ENCODE measurements at places on chromosomes 4 and X. TPM values are rescaled to one million over a fixed set of nuclear protein-coding genes. Genes with fewer than 3 reads are reported as not detected.

DNA sequence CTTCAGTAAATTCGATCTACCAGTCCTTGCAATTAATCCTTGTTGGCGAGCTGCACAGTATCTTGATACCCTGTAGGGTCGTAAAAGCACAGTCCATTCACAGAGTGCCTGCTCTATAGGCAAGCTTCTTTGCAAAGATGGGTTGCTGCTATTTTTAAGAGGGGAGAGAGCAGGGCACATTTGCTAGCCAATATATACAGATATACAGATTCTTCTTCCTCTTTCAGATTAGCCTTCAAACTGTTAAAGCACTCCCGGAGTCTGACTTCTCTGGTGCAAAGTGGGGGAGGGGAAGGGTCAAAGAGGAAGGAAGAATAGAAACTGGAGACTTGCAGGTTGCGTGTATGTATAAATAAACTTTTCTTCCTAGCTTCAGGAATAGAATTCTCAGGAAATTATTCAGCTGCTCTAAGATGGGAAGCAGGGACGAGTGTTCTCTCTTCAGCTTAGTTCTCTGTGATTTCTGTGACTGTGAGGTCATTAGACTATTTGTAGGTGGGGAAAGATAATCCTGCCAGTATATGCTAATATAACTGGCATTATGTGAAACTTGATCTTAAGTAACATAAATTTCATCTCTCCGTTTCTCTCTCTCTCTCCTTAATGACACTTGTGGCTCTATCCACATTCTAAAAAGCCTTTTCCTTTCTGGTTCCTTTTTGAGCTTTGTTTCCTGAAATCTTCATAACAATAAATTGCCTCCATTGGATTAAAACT is at the start of gene CYSLTR1:
TSS of gene CYSLTR1 (minus strand) at position 242 of the 717 bp plus-strand sequence. CDS start 53,865 bp downstream, outside the sequence.
- no peak for DNase-seq

Gene CT47B1
- total RNA-seq, result not detected

DNA sequence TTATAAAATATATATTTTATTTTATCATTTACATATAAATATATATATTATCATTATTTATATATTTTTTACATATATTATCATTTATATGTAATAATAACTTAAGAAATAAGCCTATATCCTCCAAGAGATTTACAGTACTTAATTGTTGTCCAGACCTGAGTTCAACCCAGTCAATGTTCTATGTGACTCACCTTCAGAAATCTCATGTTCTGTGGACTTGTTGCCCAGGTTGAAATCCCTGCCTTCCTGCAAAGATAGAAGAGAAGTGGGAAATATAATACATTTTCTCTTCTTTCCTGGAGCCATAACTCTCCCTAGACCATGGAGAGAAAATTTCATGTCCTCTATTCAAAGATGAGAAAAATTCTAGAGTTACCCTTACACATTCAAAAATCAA is 247.3 kb downstream of the PARM1 start:
- DNase-seq, result no peak

DNA sequence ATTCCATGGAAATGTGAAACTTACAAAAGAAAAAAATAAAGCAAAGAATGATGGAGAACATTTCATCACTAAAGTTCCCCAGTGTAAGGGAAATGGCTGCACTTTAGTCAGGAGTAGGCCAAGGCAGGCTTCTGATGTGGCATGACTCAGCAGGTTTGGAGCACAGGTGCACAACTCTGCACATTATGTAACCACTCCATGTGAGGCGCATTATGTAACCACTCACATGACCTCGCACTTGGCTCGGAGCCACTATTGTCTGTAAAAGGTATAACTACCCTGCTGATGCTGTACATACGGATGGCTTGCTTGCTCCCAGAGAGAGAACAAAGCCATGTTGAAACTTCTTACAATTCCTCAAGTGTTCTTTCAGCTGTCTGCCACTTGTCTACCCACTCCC is 727.6 kb downstream of the TRAM1L1 start:
- DNase-seq, result no peak

GRCh38 chr4:149951152-149951900 is 126.9 kb upstream of the DCLK2 start:
- DNase-seq, result no peak

Gene PAGE5
- not detected for total RNA-seq

GRCh38 chrX:70254909-70255308 is 5.1 kb downstream of the P2RY4 start:
- DNase-seq, result no peak

GRCh38 chr4:63787326-63787725 is 621.9 kb downstream of the TECRL start:
- DNase-seq, result no peak

DNA sequence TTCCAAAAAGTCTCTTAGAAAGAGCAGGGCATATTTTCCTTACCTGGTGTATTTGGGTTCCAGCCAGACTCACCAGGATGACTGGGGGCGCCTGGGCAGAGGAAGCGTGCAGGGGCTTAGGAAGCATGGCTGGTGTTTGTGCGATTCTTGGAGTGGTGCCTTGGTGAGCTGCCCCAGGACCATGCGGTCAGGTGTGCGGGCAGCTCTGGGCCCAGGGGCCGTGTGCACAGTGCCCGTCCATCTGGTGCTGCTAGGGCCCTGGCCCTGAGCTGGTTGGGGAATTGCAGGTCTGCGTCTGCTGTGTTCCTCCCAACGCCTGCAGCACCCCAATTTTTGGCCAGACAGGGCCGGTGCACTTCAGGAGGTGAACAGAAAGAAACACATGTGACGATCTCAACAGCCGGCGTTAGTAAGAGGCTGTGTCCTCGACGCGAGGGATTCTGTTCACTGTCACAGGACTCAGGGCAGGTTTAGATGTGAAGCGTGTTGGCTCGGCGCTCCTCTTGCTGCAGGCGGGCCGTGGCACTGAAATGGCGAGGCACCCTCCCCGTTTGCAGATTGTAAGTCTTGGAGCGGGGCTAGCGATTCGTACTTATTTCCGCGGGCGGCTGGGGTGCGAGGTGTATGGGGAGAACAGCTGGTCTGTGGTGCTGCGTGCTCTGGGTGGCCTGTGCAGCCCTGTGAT is 15.2 kb downstream of the RGS12 start:
- no peak for DNase-seq

DNA sequence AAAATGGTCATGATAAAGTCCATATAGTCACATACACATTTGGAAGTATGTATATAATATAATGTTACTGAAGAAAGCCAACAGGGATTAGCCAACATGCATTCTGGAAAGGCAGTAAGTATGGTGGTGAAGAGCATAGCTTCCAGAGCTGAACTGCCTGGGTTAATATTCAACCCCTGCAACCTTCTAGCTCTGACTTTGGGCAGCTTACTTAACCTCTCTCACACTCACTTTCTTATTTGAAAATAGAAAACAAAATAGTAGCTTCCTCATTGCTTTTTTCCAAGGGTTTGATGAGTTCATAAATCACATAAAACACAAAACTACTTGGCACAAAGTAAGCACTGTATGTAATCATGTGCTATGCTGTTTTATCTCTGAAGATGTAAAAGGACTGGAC is 216.4 kb downstream of the CHIC2 start:
- DNase-seq, result no peak

GRCh38 chrX:72409993-72410392 is 104.3 kb upstream of the CITED1 start:
- DNase-seq, result no peak

Gene NOCT
- 5.0 TPM for total RNA-seq

- DNase-seq, result no peak
Measured at GRCh38 chr4:112153211-112153791, 8.0 kb downstream of the FAM241A start.

DNA sequence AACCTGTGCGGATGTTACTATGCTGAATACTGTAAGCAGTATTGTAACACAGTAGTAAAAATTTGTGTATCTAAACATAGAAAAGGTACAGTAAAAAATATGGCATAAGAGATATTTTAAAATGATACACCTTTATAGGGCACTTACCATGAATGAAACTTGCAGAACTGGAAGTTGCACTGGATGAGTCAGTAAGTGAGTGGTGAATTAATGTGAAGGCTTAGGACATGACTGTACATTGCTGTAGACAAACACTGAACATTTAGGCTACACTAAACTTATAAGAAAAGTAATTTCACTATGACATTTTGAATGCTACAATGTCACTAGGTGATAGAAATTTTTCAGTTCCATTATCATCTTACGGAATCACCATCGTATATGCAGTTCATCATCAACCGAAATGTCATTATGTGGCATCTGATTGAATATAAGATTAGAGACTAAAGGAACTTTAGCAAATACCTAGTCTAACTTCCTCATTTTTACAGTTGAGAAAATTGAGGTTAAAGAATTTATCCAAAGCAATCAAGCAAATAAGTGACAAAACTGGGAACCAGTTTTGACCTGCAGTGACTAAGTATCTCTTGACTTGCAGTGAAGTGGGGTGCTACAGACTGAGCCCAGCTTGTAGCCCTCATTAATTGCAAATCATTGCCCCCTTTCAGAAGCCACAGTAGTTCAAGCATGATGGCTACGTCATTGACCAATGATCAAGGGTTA is 55.3 kb downstream of the EGF start:
- DNase-seq, result no peak

Gene CTAG1B
- not detected for total RNA-seq

GRCh38 chr4:7823416-7823824 is 116.2 kb downstream of the AFAP1 start:
- peak; percentile 92 for DNase-seq

DNA sequence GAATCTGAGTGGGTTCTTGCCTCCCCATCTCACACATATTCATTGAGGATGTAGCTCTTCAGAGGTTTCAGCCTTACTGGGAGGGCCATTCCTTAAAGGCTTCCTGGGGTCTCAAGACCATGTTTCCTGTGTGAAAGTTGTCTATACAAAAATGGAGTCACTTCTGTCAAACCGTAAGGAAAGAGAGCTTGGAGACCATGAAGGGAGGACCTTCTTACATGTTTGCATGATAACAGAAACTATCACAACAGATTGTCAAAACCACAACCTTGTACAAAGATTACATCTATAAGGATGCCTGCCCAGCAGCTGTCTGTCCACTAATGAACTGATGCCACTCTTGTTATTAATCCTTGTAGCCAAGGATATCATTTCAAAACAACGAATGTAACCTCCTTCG is 139.3 kb downstream of the PDE5A start:
- DNase-seq, result no peak

Gene PDE5A
- total RNA-seq, result 87.1 TPM

- DNase-seq, result no peak
Measured at GRCh38 chrX:40479777-40480318, 100.9 kb upstream of the ATP6AP2 start.

Gene PPBP
- total RNA-seq, result 2.4 TPM

- DNase-seq, result no peak
Measured at GRCh38 chrX:154483325-154483724, 3.1 kb downstream of the UBL4A start.

- DNase-seq, result no peak
Measured at GRCh38 chrX:29422034-29422433, 793.3 kb upstream of the MAGEB2 start.

DNA sequence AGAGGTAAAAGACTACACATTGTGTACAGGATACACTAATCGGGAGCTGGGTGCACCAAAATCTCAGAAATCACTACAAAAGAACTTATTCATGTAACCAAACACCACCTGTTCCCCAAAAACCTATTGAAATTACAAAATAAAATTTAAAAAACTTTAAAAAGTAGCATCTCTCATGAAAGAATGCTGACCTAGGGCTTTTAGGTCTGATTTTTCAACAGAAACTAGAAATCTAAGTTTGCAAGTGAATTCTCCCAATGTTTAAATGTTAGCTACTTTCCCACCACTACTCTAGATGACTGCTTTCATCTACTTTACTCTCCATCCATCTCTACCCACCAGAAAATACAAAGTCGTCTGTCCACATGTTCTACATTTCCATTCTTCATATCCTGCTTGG is 1447.7 kb downstream of the RPA4 start:
- no peak for DNase-seq

Gene LEF1
- 3.0 TPM for total RNA-seq

GRCh38 chr4:90084277-90084966 is 42.8 kb upstream of the CCSER1 start:
- no peak for DNase-seq

DNA sequence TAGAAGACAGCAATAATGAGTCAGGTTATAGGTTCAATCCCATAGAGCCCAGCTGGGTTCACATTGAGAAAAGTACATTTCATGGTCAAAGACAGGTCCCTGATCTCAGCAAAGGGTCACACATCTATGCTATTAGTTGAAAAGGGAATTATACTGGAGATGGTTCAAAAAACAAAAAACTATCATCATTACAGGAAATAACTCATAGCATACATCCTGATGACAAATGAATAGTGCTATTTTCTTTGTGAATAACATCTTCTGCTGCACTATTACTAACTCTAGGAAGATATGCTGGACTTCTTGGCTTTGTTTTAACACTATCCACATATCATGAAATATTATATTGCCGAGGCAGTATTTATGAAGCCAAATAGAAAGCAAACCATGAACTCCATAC is 202.5 kb upstream of the MAB21L2 start:
- DNase-seq, result no peak

Gene GEMIN8
- total RNA-seq, result 12.5 TPM

Gene NPY5R
- 2.9 TPM for total RNA-seq

GRCh38 chr4:5632571-5632970 is 75.8 kb downstream of the EVC2 start:
- no peak for DNase-seq

DNA sequence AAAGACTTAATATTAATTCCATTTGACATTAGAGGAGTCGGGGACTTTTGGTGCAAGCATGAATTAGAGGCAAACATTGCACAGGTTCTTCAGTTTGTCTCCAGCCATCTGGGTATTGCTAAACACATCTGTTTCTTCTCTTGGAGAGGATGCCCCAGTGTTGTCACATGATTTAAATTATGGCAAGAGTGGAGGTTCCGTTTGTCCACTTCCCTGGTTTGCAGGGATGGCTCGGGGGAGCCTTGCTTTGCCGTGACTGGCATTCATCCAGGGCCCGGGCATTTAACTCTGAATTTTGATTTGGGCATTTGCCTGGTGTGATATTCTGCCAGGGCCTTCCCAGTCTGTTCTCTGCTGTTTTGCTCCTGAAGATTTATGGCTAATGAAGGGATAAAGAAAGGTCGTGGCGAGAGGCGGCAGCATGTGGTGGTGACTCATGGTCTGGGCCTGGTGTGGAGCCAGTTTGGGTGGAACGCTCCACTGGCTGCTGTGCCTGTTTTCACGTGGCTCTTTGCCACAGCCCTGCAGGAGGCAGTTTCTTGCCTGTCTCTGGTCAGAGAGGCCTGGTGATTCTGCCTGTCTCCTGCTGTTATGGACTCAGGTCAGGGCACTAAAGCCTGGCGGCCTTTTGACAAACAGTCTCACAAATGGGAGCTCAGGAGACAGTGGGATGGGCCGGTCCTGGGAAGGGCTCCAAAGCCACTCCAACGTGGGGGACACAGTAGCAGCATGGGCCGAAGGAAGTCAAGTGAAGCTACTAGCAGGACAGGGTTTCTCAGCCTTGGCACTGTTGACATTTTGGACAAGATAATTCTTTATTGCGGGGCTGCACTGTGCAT is 99.4 kb upstream of the PGRMC2 start:
- peak; percentile 96 for DNase-seq

GRCh38 chrX:95662200-95662599 is 1022.4 kb upstream of the DIAPH2 start:
- no peak for DNase-seq

Gene BEND2
- not detected for total RNA-seq

Gene HEPH
- 22.2 TPM for total RNA-seq
